Hair follicular keratinocyte (primary cell): ENCODE measurements at places on chromosomes 12 and 14. TPM values are rescaled to one million over a fixed set of nuclear protein-coding genes. Genes with fewer than 3 reads are reported as not detected.

Gene IGFBP6
- total RNA-seq: 93.5 and 128 TPM in 2 replicates

Gene LRRC23
- 4.1 and 6.2 TPM in 2 replicates for total RNA-seq

Gene SNRNP35
- total RNA-seq: 9.6 and 14.2 TPM in 2 replicates

Gene PITPNM2
- 2.9 and 4.1 TPM in 2 replicates for total RNA-seq

Gene ARF6
- 81.6 and 87.7 TPM in 2 replicates for total RNA-seq

Gene CCDC197
- total RNA-seq: not detected in 2 replicates

Gene EDDM3A
- not detected in 2 replicates for total RNA-seq

Gene PLEKHG7
- total RNA-seq: not detected in 2 replicates

Gene CSRP2
- total RNA-seq: 31.9 and 70.1 TPM in 2 replicates

Gene DRAM1
- total RNA-seq: 12.7 and 14.7 TPM in 2 replicates
